ENCODE measurements at places on chromosomes 5 and 9.

GRCh38 chr5:136909906-136910305, 544.6 kb upstream of the TRPC7 start:
- DNase-seq, result no peak

- no peak for DNase-seq
These were observed 163.0 kb downstream of the SPOCK1 start for GRCh38 chr5:137336161-137336560.

DNA sequence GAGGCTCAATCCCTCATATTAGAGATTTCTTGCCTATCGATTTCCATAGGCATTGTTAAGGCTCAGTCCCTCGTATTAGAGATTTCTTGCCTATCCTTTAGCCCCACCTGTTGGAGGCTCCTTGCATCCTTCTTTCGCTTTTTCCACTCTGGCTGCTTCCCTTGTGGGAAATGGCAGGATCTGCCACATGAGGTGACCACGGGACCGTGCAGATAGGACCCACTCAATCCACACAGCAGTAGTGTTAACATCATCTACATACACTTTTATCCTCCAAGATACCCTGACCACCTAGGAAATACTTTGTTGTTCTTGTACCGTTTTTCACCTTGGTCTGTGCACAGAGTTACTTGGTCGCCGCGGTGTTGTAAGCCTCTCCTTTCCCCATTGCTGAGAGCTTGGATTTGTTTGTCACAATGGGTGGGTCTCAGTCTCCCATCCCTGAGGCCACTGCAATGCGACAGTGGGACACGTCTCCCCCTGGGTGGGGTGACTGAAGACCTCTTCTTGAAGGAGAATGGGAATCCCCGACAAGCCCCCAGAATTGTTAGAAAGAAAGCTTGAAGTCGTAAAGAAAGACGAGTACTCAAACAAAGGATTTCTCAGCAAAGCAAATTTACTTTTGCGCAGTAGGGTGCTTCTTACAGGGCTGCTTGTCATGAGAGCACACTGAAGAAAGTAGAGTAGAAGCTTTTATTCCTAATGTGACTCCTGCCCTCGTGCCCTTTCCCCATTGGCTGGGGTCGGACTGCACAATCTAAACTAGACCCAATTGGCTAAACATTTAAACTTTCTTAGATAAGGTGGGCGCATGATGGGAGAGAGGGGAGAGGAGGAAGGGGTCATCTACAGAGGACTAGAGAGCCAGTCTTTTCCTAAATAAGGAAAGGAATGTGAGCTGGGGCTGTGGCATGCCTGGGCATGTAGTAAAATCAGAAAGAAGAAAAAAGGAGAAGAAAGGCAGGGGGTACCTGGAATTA, 19.8 kb downstream of the IFT74 start:
- no peak for DNase-seq

GRCh38 chr9:108186642-108187395, 669.0 kb downstream of the ACTL7B start:
- DNase-seq, result no peak

DNA sequence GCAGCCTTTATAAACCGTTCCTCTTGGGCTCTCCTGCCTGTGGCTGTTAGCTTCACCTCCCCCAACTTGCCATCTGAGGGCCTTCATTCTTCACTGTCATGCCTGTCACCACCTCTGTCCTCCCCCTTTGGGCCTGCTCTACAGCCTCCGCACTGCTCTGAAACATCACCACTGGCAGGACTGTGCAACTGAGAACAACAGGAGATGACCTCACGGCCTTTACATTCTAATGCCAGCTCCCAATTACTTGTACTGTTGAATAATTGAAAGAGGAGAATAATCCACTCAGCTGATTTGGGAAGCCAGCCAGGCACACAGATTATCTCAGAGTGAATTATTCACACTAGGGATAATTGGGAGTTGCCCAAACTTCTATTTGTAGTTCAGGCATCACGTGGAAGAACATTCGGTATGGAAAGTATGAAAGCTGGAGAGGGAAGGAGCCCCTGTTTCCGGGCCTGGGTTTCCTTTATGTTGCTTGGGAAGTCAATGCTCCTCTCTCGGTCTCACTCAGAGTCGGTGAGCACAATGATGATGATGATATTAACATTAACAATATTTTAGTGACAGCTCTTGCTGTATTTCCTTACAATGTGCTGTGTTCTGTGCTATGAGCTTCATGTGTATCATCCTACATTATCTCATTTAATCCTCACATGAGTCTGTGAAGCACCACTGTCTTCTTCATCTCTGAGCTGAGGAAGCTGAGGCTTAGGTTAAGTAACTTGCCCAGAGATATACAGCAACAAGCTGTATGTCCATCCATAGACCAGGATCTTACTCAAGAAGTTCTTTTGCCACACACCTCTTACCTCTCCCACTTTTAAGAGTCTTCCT, 99.3 kb upstream of the LRRTM2 start:
- no peak for DNase-seq

- DNase-seq, result no peak
These were observed 41.0 kb downstream of the ALDH1A1 start for GRCh38 chr9:72911816-72912215.
